Foreskin melanocyte (primary cell): ENCODE measurements at places on chromosomes 5 and 9.

GRCh38 chr5:177004961-177005360 is 1.6 kb downstream of the UIMC1 start:
- DNase-seq, result no peak

DNA sequence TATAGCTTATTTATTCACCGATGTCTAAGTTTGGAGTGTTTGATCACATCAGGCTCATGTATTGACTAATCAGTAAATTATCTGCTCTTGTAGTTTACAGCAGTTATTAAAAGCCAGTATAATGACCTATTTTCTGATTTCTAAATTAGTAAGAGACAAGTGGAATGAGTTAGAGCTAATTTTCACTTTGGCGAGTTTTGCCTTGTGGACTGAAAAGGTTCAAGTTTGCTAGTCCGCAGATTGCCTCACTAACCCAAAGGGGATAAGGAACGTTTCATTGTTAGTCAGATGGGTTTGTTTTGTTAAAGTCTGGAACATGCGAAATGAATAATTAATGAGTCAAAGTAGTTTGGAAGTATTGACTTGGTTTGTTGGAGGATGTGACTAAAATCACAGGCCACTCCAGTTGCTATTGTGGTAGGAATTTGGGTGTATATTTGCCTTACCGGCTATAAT is 40.1 kb downstream of the SMARCA2 start:
- DNase-seq, result no peak

- DNase-seq, result no peak
Observed at GRCh38 chr9:107054146-107054545, 191.2 kb downstream of the ZNF462 start.

GRCh38 chr5:7976411-7977190 is 107.7 kb downstream of the MTRR start:
- DNase-seq, result peak; percentile 82

DNA sequence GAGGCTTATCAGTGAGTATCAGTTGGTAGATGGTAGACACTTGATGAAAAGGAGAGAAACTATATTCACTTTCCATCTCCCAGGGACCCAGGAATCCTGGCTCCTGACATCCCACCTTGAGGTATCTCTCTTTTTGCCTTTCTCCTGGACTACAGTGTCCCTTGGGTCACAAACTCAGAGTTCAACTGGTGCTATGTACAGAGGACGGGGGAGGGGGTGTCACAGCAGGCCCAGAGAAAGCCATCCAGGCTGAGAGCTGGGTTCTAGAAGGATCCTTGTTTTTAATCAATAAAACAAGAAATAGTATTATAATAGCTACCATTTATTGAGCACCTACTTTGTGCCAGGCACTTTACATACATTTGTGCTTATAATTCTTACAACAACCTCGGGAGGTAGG is 10.3 kb downstream of the MYORG start:
- DNase-seq, result no peak

DNA sequence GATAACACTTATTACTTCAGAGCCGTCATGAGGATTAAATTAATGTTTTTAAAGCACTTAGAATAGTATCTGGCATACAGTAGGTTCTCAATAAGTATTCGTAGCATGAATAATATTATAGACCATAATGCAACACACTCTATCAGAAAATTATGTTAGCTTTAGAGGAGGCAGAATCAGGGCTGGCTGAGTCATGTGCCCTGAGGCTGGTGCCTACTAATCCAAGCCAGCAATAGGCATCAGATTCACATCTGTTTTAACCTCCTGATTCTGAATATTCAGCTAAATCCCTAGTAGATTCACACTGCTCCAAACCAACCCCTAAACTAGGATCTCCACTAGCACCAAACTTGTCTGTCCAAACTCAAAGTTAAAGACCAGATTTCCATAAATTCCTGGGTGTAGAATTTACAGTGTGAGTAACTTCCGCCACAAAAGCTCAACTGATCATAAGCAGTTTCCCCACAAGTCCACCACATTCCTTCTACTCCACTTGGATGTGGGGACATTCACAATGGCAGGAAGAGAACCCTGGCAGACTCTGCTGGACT is 170.0 kb upstream of the DAPK1 start:
- peak; percentile 69 for DNase-seq

GRCh38 chr9:95726756-95727155 is 148.7 kb upstream of the ERCC6L2 start:
- DNase-seq, result peak; percentile 32

- peak; percentile 72 for DNase-seq
Observed at GRCh38 chr5:35058374-35058788, 10.6 kb upstream of the AGXT2 start.

- DNase-seq, result no peak
Observed at GRCh38 chr5:57539281-57539701, 56.7 kb upstream of the ACTBL2 start.

GRCh38 chr5:16754601-16755000 is 137.8 kb upstream of the RETREG1 start:
- DNase-seq, result no peak

DNA sequence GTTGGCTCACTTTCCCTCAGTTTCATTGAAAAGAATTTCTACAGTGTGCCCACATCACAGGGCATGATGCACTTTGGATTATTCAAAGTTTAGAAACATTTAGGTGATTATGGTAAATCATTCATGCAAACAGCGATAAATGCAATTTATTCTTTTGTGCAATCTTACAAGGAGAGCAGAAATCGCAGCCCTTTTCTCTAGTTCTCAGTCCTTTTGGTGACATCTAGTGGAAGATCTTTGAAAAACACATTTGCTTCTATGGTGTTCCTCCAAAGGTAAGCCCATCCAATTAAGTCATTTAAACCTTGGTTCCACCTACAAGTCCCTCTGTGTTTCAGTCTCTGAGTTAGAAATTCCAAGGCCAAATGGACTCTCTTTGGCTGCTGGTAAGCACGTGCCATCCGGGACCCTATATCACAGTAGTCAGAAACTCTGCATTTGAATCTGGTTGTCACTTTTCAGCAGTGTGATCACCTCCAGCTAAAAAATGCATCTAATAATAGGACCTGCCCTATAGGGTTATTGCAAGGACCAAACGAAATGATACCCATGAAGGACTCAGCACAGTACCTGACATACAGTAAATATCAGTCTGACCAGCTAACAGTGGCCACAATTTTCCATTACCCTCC is 66.4 kb downstream of the MACROH2A1 start:
- DNase-seq, result peak; percentile 26

GRCh38 chr9:99572567-99572966 is 249.1 kb upstream of the NR4A3 start:
- DNase-seq, result no peak

DNA sequence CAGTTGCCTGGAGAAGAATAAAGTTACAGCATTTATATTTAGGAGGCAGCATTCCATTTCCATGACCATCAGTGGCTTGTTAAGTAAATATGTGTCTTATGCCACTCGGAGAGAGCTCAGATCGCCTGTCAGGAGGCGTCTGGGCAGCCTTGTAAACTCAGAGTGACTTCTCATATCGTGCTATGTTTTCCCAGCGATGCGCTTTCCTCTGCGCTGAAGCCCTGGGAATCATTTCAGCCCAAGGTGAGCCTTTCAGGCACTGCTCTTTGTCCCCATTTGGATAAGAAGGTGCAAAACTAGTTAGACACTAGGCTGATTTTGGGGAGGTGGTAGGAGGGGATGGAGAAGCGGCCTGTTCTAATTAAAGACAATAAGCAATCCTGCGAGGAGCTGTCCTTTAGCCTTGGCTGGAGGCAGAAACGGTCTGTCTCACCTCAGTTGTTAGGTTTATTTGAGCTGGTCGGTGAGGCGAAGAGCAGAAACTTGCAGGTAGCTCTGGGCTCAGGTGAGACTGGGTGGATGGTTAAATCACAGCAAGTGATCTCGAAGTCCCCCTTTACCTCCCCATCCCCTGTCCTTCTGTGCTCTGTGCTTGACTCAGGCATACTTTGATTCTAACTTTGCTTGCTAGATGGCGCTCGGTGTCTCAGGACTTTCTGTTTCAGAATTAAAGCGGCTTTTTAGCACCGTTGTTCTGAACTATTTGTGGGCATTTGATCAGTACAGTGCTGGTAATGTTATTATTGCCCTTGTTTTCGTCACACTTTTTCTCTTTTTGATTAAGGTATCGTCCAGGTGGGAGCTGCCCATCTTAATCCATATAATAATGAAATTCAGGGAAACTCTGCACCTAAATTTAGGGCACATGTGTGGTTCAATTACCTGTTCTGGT is 24.6 kb downstream of the NR2F1 start:
- no peak for DNase-seq

GRCh38 chr9:129496473-129497004 is 124.4 kb downstream of the C9orf50 start:
- DNase-seq, result peak; percentile 80

DNA sequence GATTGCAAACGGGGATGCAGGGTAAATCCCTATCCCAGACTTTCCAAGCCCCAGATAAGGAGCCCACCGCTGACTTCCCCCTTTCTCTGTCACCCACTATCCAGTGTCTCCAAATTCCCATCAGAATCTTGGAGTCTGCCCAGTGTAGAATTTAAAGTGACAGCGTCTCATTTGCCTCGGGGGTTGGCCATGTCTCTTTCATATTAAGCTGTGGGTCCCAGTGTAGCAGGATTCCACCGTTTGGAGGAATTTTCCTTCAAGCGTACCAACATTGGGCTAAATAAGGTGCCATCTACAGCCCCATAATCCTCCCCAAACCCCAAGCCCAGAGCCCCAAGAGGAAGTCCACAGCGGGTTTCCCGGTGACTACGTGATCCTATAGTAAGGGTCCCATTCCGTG is 1.1 kb downstream of the BRINP1 start:
- DNase-seq, result no peak

DNA sequence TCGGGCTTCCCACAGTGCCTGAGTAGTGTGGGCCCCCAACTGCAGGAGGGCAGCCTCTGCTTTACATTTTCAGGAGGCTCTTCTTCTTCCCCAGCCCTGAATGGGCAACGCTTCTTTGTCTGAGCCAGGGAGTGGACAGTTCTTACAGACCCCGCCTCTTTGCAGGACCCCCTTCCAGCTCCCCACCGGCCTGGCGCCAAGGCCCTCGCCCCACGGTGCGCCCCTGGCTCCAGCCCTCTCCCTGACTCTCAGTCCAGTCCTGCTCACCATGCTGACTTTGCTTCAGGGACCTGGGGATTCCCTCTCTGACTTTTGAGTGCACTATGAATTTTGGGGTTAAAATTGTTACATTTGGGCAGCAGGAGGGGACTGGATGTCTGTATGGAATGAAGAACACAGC is 123.8 kb downstream of the HSD17B3 start:
- no peak for DNase-seq

DNA sequence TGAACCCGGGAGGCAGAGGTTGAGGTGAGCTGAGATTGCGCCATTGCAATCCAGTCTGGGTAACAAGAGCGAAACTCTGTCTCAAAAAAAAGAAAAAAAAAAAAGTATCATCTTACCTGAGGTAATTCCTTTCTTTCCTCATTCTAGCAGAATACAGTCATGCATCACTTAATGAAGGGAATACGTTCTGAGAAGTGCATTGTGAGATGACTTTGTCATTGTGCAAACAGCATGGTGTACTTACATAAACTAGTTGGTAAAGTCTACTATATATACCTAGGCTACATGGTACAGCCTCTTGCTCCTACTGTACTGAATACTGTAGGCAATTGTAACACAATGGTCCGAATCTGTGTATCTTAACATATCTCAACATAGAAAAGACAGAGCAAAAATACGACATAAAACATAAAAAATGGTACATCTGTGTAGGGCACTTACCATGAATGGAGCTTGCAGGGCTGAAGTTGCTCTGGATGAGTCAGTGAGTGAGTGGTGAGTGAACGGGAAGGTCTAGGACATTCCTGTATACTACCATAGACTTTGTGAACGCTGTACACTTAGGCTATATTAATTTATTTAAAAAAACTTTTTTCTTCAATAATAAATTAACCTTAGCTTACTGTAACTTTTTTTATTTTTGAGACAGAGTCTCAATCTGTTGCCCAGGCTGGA is 100.4 kb downstream of the GLDC start:
- DNase-seq, result no peak

GRCh38 chr5:149682532-149683075 is 47.5 kb upstream of the PPARGC1B start:
- no peak for DNase-seq

DNA sequence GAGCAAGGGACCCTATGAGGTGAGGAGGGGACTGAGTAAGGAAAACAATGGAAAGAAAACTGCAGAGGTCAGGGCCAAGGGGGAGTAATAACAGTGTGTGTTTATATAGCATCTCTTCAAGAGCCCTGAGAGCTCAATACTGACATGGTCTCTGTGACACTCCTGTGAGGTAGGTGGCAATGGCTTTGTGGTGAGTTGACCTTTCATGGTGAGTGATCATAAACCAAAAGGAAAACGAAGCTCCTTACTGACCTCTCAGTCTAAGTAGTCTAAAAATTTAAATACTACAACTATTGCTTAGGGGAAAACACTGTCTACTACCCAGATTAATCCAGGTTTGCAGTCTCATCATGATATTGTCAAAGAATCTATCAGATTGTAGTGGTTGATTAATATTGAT is 130.9 kb downstream of the SNCAIP start:
- no peak for DNase-seq

DNA sequence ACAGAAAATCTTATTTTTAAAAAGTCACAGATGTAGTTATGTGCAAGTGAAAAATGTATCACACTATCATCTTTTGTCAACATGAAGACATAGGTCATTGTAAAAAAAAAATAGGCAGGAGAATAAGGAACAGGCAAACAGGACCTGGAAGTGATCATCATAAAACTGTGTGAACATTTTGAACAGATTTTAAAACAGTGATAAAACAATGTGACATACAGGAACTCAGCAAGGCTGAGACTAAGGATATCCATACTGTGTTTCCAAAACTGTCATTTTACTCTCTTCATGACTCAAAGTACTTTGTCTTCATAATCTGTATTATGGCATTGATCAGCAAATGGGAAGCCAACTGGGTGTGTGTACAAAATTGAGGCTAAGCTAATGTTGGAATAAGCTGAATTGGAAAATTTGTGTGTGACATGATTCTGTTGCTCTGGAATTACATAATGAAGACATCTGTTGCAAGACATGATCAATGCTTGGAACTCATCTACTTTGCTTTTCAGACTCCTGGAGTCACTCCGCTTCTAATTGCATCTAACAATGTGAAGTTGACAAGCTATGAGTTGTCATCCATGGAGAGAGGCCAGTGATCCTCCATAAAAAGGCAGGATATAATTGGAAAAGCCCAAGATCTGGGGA is 978.7 kb upstream of the NUDT12 start:
- no peak for DNase-seq

DNA sequence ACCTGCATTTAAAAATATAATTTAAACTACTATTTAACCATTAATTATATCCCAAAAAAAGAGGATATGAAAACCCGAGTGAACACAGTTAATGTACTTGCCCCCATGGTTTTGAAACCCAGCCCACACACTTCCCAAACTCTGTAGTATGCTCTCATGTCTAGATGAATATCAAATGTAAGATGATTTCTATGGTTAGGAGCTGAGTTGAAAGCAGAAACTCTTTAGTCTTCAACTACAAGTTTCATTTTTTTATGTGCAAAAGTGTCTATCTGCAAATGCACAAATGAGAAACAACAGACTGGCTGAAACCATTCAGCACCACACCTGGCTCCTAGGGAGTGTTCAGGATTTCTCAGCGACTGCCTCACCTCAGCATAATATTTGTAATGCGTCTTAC is 183.3 kb downstream of the SEMA5A start:
- DNase-seq, result no peak
